Activated effector memory CD4-positive, alpha-beta T cell treated with Interleukin-2 at 50 U/mL for 16 hours (primary cell): ENCODE measurements at places on chromosomes 6 and 20.

DNA sequence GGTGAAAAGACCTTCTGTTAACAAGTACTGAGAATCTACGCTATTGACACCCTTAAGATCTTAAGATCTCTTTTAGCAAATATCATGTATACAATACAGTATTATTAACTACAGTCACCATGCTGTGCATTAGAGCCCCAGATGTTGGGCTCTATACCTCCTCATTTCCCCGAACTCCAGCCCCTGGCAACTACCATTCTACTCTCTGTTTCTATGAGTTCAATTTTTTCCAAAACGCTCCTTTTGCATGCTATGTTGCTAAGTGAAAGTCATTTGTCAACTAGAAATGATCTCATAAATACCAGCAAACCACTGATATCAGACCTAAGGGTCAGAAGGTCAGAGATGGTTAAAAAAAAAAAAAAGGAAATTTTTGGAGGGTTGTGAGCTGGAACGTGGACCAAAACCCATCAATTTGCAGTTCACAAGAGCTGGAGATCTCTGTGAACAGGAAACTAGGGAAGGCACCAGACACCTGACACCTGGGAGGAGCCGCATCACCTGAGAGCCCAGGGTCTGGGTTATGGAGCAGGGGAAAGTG, 122.0 kb upstream of the KCNK16 start:
- DNase-seq = no peak

DNA sequence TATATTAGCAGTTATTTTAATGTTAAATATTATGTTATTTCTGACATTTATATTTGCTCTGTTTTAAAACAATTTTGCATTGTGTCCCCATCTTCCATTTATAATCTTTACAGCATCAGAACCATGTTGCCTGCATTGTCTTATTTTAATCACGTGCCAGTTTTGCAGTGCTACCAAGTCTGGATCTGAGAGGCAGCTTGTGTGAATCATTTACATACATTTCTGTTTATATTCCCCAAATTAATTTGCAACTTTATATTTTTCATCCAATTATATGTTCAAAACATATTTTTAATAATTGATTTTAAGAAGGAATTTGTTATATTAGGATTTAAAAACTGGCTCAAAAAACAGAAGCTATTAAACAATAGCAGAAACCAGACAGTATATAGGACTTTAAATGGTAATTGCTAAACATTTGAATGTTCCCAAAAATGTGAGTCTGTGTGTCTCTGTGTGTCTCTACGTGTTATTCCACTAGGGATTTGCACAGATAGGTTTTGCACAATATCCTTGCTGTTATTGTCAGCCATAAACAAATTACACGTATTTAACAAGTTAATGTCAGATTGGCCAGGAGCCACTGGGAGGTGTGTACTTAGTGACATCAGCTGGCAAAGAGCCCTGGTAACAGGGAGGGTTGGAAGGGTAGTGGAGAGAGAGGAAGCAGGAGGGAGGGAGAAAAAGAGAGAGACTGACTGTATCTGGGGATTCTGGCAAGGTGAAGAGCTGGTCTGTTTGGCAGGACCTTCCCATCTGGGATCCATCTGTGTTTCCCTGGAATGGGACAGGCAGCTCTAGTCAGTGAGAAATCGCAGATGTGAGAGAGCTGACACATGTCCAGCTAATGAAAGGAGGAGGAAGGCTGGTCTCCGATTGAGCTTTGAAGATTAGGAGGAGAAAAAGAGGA, 72.1 kb downstream of the CBFA2T2 start:
- DNase-seq = no peak

GRCh38 chr6:106658469-106658868, 29.1 kb downstream of the QRSL1 start:
- DNase-seq = no peak

DNA sequence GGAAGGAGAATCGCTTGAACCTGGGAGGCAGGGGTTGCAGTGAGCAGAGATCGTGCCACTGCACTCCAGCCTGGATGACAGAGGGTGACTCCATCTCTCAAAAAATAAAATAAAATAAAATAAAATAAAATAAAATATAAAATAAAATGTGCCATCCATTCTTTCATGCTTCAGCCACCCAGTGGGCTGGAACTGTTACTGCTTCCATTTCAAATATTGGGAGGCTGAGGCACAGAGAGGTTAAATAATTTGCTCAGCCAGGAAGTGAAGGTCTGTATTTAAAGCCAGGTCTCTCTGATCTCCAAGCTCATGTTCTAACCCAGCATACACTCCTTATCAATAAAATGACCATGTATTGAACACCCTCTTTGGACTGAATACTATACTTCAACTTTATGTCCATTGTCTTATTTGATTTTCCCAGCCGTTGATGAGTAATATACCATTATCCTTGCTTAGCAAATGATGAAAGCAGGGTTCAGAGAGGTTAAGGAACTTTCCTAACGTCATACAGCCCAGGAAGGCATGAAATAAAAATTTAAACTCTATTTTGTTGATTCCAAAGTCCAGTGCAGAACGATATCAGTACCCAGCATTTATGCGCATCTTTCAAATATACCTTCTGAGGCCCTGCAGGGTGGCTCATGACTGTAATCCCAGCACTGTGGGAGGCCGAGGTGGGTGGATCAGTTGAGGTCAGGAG, 25.8 kb upstream of the SLC9A8 start:
- DNase-seq = no peak

DNA sequence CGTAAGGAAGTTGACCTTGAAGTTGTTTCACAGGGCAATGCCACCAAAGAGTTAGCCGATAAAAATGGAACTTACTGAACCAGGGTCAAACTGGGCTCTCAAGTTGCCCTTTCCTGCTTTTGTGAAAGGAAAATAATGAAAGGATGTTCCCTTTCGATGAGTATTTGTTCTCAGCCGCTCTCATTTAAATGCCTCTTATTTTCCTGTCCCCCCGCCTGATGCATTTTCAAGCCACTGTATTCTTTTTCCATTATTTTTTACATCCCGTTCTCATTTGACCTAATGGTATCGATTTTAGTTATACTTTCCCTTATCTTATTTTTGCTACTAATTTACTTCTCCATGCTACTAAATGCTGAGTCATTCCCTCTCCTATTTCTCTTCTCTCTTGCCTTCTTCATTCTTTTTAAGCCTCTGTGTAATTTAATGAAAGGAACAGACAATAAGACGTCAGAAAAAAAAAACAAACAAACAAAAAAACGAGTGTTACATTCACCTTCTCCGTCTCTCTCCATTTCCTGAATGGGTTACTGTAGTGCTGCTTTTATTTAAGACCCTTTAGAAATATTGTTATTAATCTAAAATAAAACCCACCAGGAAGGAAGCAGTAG, 655 bp upstream of the NDUFAF4 start:
- DNase-seq = no peak

DNA sequence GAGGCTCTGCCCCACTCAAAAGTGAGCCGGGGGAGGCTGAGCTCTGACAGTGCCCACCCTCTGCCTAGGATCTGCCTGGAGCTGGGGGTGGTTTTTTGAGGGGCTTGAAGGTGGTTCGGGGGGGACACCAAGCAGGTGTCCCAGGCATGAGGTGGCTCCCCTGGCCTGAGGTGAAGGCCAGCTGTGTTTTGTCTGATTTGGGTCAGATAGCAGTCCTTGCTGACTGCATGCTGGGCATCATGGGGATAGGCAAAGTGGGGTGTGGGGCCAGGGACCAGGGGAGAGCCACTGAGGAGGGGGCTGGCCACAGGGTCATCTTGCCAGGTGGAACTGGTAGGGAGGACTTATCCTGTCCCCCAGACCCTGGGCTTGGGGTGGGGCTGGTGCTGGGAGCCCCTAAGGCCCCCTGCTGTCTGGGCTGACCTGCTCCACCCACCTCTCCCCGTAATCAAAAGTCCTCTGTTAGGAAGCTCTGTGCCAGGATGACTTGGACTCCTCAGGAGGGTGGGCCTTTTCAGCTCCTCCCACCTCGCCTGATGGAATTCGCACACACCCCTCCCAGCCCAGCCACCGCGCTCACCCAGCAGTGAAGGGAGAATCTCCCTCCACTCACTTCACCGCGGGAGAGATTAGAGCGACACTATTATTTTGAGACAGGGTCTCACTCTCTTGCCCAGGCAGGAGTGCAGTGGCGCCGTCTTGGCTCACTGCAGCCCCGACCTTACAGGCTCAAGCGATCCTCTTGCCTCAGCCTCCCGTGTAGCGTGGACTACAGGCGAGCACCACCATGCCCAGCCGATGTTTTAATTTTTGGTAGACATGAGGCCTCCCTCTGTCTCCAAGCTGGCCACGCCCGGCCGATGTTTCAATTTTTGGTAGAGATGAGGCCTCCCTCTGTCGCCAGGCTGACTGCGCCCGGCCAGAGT, 1.5 kb upstream of the COL9A3 start:
- DNase-seq = no peak

- DNase-seq = no peak
These were observed 249.3 kb downstream of the PRKN start for GRCh38 chr6:162478192-162478671.

DNA sequence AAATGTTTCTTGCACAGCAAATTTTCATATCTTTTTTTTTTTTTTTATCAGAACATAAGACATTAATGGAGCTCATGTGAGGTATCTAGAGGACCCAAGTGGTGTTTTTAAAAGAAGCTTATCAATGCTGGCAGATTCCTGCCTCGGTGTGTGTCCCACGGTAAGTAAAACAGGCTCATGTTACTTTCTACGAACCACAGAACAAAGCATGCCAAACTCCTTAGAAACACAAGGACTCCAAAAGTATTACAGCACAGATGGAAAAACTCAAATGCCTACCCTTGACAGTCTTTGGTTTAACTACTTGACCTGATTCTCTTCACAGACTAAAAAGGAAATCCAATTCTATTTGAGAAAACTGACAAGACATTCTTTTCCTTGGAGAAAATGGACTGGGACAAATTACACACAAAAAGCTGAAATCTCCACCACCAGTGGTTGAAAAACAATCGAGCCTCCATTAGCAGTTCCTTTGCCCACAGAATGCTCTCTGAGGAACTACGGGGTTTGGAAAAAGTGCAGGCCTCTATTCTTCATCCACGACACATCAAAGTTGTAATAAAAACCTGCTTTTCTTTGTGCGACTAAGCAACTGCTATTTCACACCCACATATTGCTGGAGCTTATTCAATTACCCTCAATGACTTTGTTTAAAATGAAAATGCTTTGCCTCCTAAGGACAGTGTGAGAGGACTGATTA, 5.4 kb downstream of the METTL24 start:
- DNase-seq = no peak

DNA sequence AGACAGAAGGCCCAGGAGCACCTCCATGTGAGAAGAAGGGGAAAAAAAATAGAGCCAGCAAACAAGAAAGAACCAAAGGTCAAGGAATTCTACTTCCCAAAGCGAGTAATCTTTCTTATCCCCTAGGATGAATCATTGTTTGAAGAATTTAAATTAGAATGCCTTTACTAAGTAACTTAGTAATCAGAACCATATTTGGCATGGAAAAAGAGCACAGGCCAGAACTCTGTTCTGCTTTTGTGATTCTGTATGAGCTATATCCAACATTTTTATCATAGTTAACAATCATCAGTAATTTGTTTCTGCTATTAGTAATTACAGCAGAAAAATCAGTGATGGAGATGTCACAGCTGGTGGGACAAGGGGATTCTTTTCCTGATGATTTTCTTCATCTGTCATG, 228.8 kb upstream of the FAM83B start:
- no peak for DNase-seq

DNA sequence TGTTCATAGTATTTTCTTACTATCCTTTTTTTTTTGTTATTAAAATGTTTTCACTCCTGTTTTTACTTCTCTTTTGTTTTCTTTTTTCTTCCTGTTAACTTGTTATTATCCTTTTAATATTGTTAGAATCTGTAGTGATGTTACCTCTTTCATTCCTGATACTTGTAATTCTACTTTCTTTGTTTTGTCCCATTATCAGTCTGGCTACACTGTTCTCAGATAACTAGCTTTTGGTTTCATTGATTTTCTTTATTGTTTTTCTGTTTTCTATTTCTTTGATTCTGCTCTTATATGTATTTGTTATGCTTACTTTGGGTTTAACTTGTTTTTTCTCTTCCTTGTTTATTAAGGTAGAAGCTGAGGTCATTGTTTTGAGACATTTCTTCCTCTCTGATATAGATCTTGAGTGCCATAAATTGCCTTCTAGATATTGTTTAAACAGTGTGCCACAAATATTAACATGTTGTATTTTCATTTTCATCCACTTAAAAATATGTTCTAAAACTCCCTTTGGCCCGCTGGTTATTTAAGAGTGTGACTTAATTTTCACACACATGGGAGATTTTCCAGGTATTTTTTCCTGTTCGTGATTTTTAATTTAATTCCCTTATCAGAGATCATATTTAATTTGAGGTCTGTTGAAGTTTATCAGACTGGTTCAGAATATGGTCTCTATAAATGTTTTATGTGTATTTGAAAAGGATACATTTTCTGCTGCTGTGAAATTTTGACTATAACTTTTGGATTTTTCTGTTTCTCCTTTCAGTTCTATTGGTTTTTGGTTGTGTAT, 6.7 kb downstream of the XRN2 start:
- DNase-seq = no peak

GRCh38 chr20:32326504-32326845, 31.7 kb upstream of the ASXL1 start:
- no peak for DNase-seq

- no peak for DNase-seq
These were observed 40.5 kb downstream of the FAM120B start for GRCh38 chr6:170347091-170347490.

- no peak for DNase-seq
These were observed 146.9 kb downstream of the PRKN start for GRCh38 chr6:162580619-162581018.

DNA sequence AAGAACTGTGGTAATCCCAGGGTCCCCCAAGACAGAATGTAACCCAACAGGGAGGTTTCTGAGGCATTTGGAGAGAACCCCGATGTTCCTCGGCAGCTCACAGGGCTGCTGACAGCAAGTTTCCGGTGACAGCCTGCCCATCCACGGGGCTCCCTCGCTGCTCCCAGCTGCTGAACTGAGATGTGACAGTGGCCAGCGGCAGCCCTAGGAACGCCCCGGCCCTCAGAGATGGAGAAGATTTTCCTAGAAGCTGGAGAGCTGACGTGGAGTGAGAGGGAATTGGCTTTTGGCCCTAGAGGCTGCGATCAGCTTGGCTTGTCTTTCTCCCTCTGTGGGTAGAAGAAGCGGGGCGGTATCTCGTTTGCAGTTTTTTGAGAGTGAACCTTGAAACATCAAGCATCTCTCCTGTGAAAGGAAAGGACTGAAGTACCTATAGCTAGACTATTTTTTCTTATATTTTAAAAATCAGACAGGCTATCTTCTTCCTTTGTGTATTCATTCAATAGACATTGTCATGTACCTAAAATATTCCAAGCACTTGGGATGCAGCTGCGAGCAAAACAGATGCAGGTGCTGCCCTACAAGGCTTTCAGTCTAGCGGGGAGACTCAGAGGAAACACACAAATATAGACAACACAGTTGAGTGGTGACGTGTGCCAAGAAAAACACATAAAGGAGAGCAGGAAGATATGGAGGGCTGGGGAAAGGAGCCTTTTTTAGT, 28.4 kb upstream of the NFATC2 start:
- DNase-seq = no peak
